ENCODE measurements at places on chromosomes 13 and 19. TPM values are rescaled to one million over a fixed set of nuclear protein-coding genes. Genes with fewer than 3 reads are reported as not detected.

The MAST1 gene
- 0.76 TPM for total RNA-seq

The SHC2 gene
- 9.3 TPM for total RNA-seq

The OR7E24 gene
- not detected for total RNA-seq

The KIR2DL4 gene
- total RNA-seq: not detected

The CAB39L gene
- total RNA-seq: 7.6 TPM

The KLF2 gene
- 16.1 TPM for total RNA-seq

The PCDH17 gene
- 4.0 TPM for total RNA-seq

The LGALS4 gene
- 0.34 TPM for total RNA-seq

The ZNF878 gene
- 0.11 TPM for total RNA-seq

The GRIN2D gene
- total RNA-seq: 0.26 TPM

The PPP1R13L gene
- total RNA-seq: 14.7 TPM

The SOX1 gene
- not detected for total RNA-seq

Data from dermis lymphatic vessel endothelial cell (primary cell).